ENCODE measurements at places on chromosomes 3 and 15.

GRCh38 chr15:80578206-80578595 is 116.9 kb upstream of the ABHD17C start:
- DNase-seq = peak; percentile 33

DNA sequence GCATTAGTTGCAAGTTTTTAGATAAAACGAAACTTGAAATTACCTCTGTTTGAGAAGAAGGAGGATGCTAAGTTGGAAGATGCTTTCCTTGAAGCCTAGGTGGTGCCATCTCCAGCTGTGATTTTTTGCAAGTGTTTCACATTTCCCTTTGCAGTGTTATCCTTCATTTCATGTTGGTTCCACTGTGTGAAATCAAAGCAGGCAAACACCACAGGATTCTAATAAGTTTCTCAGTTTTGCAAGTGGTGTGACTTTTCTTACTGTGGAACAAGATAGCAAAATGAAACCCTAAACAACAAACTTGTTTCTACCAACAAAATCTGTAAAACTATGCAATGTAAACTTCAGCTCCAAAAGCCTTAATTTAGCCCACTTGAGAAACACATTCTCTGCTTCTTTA is 260.9 kb downstream of the OXSM start:
- no peak for DNase-seq

GRCh38 chr3:187773233-187774184 is 28.2 kb upstream of the BCL6 start:
- no peak for DNase-seq

GRCh38 chr3:122794779-122795673 is at the start of gene SLC49A4:
TSS of gene SLC49A4 (plus strand) at chr3:122795069. CDS start at chr3:122795193, 124 bp downstream.
- peak; percentile 87 for DNase-seq

DNA sequence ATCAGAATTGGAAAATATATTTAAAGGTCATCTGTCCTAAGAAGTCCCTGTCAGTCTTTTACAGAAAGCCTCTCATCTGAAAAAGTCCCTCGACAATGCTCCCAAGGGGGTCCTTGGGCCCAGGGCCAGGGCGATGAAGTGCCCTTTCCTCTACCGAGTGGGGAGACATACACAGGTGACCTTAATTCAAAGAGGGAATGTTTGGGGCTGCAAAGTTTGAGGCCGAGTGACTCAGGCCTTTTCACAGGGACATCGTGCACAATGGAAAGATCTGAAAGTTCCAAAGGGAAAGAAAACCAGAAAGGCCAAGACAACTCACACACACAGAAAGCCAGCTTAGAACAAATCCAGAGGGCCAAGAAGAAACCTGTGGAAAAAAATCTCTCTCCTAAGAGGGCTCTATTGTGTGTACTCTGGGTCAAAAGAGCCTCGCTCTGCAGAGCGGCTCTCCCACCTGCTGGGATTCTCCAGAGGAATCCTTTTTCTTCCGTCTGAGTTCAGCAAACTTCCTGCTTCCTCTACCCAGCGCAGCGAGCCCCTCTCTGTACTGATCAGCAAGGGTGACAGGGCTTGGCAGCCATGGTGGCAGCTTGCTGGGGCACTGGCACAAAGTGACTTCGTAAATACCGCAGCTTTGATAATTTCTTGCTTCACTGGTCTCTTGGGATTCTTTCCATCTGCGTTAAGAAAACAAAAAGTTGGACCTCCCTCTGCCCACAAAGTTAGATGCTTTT is 259.1 kb downstream of the OPA1 start:
- DNase-seq = no peak

DNA sequence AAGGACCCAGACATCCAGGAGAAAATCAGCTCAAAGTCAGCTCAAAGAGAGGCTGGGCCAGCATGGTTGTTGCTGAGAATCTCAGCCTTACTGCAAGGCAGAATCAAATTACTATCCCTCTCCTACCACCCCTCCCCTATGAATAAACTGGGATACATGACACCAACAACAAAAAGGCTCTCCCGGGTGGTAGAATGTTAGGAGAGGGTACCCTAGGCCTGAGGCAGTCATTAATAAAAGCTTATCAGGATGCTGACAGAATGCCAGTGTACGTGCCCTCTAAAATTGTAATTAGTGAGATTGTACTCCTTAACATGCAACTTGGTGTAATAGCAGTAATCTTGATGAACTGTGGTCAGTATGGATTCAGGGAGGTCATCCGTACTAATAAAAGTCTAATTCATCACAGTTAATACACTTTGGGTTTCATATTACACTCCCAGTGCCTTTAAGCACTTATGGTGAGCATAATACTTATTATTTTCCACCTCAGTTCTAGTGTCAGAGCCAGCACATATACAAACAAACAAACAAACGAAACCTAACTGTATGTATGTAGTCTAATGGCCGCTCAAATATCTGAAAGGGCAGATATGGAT is 76.5 kb downstream of the B3GALNT1 start:
- DNase-seq = no peak

GRCh38 chr3:195117978-195118581 is 152.9 kb downstream of the XXYLT1 start:
- DNase-seq = no peak

- DNase-seq = no peak
Observed at GRCh38 chr3:159239059-159239458, 437.2 kb downstream of the MFSD1 start.

GRCh38 chr3:38646630-38647029 is 2.9 kb downstream of the SCN5A start:
- peak; percentile 39 for DNase-seq

- DNase-seq = no peak
Observed at GRCh38 chr15:96117270-96117669, 213.2 kb upstream of the NR2F2 start.

DNA sequence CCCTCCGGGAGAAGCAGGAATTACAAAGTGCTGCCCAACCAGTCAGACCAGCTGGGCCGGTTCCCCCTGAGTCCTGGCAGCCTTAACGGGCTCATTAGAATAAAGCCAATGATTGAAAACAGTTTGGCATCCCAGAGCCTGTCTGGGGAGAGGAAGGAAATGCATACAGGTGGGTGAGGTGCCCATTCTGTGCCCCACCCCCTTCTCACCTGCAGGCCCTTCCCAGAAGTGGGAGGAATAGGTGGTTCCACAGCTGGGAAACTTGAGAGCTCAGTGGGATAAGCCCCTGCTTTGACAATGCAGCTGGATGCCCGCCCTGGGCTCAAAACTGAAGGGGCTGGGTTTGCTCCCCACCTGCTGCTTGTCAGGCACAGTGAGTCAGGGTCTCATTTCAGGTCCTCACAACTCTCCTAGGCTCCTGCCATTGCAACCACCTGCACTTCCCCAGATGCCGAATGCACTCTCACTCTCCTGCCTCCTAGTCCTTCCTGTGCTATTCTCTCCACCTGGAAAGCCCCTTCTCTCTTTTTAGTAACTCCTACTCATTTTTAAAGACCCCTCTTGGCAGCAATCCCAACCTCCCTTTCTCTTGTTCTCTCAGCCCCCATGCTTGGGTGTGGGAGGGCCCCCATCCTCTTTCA is 5.5 kb upstream of the BUB1B start:
- DNase-seq = no peak

DNA sequence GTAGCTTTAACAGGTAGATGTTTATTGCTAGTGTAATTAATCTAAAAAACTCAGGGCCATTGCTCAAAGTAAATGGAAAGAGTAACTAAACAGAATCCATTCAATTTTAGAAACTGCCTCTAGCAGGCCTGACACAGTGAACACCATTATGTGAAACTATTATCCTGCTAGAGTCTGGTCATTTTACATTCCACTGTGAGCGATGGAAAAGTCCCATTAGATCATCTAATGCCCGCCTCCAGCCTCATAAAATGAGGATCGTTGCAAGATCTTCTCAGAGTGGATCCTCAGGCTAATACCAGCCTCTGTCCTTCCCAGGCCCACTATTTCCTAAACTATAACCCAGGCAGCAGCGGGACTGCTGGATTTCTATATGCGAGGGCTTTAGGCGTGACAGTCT is 107.7 kb downstream of the WDR76 start:
- no peak for DNase-seq

DNA sequence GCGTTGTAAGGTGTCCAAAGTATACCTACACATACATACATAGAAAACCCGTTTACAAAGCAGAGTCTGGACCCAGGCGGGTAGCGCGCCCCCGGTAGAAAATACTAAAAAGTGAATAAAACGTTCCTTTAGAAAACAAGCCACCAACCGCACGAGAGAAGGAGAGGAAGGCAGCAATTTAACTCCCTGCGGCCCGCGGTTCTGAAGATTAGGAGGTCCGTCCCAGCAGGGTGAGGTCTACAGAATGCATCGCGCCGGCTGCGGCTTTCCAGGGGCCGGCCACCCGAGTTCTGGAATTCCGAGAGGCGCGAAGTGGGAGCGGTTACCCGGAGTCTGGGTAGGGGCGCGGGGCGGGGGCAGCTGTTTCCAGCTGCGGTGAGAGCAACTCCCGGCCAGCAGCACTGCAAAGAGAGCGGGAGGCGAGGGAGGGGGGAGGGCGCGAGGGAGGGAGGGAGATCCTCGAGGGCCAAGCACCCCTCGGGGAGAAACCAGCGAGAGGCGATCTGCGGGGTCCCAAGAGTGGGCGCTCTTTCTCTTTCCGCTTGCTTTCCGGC is 318.6 kb downstream of the FGF12 start:
- DNase-seq = no peak

DNA sequence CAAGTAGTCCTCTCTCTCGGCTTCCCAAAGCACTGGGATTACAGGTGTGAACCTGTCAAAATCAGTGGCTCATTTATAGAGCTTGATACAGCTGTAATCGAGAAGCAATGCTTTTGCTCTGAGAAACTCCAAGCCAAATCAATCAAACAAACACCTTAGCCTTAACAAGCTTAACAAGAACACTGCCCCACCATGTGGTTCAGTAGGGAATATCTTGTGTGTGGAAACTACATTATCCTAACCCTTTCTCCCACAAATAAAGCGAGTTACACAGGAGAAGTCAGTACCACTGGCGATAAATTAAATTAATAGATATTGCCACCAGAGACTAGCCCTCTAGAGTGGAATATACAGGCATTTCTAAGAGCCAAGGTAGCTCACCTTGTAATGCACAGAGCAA is 13.9 kb downstream of the CDAN1 start:
- no peak for DNase-seq

DNA sequence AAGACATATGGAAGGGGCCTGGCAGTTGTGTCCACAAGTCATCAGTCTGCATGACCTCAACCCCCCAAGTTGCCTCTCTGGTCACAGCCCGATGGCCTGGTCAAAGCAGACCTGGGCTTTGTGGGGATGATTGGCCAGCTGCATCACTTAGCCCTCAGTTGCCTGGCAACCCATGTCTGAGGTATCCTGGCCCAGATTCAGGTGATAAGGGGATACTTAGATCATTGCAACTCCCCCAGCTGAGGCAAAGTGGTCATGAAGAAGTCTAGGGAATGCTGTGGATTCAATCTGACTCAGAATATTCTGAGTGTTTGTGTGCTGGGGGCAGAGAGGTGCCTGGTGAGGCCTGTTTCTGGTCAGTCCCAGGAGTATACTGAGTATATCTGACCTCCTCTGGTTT is 5.0 kb downstream of the GPR156 start:
- no peak for DNase-seq

- no peak for DNase-seq
Observed at GRCh38 chr15:41487802-41488201, 5.9 kb upstream of the ITPKA start.

DNA sequence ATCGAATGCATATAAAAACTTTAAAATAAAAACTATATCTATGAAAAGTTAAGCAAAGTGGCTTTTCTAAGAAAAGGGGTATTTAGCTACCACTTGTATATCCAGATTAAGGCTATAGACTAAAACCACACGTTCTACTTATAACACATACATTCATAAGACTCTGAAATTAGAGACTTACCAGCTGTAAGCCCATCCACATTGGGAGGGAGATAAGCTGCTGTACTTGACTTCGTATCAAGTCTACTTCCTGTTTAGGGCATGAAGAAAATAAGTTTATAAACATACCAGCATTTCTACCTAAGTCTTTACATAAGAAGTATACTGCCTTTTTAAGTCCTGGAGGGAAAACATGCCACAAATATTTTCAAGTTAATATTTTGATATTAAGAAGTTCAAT is 27.7 kb downstream of the AQR start:
- no peak for DNase-seq

GRCh38 chr15:61038387-61038786 is 190.7 kb downstream of the RORA start:
- DNase-seq = no peak

GRCh38 chr3:136427236-136427635 is 177.1 kb downstream of the PCCB start:
- DNase-seq = no peak

Data from left lobe of liver (tissue), 2 donors.